EH (cell line): ENCODE measurements at places on chromosomes 1 and 21.

- peak; percentile 35 for DNase-seq
Observed at GRCh38 chr1:64530969-64531692, 61.2 kb downstream of the CACHD1 start.

DNA sequence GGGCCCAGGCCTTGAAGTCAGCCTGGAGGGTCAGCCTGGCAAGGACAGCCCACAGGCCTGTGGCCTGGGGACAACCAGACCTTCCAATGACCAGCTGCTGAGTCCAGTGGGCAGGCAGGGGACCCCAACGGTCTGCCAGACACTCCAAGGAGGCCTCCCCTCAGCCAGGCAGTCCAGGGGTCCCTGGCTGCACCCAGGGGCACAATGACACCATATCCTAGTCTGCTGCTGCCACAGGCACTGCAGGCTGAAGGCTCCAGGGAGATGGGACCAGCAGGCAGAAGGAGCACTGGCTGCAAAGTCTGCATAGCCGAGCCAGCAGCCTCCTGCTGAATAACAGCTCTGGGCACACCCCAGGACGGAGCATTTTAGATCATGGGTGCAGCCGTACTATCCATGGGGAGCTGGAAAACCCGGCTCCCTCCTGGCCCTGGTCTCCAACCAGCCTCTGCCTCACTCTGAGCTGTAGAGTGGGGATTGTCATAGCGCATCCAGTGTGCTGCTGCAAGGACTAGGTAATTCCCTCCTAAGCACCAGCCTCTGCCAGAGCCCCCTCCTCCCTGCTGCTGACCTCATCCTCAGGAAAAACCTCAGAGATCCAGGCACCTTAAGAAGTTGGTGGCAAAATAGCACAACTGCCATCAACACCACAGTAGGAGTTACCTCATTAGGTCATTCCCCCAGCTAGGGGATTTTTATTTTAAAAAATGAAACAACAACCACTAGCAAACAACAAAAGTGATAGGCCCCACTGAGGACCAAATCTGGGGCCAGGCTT is 4.8 kb upstream of the LAPTM5 start:
- no peak for DNase-seq

- DNase-seq, result no peak
Observed at GRCh38 chr1:239718997-239719628, 332.7 kb downstream of the CHRM3 start.

DNA sequence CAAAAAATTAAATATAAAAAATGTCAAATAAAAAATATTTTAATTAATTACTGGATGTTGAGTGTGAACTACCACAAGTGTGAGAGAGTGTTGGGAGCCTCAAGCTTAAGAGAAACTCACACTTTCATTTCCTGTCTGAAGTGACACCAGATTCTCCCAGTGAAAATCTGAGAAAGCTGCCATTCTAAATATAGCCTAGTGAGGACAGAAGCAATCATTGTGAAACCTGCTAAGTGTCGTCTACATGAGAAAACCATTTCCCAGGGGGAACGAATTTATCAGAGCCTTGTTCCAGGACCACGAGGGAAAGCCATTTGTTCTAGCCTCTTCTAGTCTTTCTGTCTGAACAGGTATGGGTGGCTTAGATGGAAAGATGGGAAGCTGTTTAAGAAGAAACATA is 329.3 kb upstream of the PRMT6 start:
- no peak for DNase-seq

DNA sequence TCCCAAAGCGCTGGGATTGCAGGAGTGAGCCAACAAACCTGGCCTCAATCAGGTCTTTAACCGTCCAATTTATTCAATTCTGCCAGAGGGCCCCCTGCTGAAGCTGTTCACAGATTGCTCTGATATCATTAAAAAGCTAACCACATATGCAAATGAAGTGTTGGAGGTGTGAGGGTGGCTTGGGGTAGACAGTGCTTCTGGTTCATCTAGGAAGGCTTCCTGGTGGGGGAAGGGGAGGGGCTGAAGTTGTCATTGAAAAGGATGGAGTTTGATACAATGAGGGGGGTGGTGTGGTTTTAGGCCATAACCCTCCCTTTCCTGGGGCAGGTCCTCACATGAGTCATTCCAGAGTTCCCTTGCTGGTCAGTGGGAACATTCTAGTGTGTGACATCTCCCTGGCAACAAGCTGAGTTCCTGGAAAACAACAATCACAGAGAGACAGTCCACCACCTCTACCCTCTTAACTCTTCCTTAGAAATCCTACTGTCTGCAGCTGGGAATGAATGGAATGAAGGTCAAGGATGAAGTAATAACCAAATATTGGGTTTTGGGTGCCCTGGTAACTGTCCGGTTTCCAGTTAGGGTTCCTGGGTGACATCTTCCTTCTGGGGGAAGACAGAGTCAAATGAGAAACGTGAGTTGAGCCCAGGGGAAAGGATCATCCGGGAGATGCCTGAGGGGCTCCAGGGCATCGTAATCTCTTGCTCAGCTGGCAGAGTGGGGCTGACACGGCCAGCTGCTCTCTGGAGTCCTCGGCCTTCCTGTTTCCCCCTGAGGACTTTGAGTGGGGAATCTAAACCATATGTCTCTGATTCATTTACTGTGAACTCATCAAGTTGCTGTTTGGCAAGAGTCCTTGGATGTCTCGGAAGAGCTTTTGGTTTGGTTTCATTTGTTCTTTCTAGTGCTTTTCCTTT is 32.2 kb downstream of the BATF3 start:
- peak; percentile 99 for DNase-seq

GRCh38 chr1:66312271-66312990 is 221.5 kb upstream of the SGIP1 start:
- no peak for DNase-seq

- no peak for DNase-seq
Observed at GRCh38 chr21:42680429-42680828, 27.0 kb downstream of the PDE9A start.

DNA sequence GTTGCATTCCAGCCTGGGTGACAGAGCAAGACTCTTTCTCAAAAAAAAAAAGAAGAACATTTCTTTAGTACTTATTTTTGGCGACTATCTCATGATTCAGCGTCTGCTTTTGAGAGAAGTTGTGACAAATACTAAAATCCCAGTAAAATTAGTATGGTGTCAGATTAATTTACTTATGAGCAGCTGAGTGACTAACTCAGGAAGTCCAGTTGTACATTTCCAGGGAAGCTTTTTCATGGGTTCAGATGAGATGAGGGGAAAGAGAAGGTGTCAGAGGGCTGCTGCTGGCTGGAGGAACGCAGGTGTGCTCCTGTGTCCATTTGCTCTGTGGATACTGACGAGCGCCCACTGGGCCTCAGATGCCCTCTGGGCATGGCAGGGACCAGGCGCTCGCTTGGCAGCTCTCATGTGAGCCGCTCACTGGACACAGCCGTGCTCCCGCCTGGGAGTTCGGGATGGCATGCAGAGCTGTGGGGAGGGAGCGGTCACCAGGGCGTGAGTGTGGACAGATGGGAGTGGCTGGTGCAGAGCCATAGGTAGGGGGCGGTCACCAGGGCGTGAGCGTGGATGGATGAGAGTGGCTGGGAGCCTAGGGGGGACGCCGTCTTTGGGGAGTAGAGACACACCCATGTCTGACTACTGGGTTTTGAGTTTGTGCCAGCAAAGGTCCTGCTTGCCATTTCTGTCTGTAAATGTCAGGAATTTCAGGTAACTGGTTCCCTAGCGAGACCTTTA is 55.0 kb downstream of the ADARB1 start:
- DNase-seq, result peak; percentile 85

DNA sequence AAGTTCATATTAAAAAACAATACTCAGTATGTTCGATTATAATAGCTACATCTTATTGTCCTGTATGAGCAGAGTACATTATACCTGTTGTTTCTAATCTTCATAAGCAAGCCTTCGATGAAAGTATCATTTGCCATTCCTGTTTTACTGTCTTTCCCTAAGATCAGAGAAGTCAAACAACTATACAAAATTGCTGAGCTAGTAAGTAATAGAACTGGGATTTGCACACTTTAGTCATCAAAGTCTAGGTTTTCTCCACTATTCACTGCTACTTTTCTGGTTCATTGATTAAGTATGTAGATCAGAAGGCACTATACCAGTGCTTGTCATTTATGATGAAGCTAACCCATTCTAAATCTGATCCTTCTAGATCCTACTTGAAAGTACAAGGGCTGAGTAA is 108.9 kb downstream of the NR5A2 start:
- no peak for DNase-seq

- DNase-seq, result no peak
Observed at GRCh38 chr1:155900161-155900560, 11.0 kb downstream of the RIT1 start.

DNA sequence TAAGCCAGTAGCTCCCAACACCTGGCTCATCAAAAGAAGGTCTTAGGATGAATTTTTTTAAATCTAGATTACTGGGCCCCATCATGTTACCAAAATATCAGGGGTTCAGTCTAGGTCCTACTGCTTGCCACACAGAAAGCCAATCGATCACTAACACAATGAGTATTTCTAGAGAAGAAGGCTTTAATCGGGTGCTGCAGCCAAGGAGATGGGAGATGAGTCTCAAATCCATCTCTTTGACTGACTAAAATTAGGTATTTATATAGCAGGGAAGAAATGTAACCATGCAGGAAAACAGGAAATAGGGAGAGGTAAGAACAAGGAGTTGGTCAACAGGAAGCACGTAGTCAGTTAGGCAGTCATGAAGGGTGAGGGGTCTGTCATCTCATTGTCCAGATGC is 288.2 kb downstream of the CEP170 start:
- DNase-seq, result no peak

- DNase-seq, result no peak
Observed at GRCh38 chr1:201841265-201841912, 12.4 kb downstream of the IPO9 start.

- DNase-seq, result peak; percentile 43
Observed at GRCh38 chr1:11804666-11805421, 920 bp downstream of the MTHFR start.

DNA sequence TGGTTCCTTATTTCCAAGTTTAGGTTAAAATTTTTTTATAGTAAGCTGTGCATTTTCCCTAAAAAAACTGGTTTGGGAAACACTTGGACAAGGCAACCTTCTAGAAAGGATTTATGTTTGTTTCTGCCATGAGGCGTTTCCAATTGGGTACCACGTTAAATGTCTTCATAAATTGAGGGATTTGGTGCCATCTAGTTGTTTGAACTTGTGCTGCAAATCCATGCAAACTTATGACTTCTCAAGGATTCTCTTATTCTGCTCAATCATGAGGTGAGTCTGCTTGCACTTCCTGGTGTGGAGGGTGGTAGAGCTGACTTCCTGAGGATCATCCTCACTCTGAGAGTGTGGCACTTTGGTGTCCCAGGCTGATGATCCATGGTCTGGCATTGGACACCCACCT is 123.3 kb downstream of the PCNX2 start:
- peak; percentile 46 for DNase-seq
